ENCODE measurements at places on chromosomes 13 and 19.

- no peak for DNase-seq
These were observed 133.4 kb upstream of the FNDC3A start for GRCh38 chr13:48842316-48842715.

DNA sequence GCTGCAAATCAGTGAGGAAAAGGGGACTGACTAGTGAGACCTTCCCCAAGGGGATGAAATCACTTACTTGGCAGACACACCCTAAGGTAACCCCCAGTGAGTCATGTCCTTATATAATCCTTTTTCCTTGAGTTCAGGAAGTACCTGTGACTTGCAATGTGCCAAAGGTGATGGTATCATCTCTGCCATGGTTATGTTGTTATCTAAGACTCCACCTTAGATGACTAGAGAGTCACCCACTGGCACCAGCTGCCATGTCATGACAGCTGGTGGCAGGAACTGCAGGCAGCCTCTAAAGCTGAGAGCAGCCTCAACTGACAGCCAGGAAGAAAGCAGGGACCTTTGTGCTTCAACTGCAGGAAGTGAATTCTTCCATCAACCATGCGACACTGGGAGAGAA is 12.5 kb downstream of the PBX4 start:
- no peak for DNase-seq

DNA sequence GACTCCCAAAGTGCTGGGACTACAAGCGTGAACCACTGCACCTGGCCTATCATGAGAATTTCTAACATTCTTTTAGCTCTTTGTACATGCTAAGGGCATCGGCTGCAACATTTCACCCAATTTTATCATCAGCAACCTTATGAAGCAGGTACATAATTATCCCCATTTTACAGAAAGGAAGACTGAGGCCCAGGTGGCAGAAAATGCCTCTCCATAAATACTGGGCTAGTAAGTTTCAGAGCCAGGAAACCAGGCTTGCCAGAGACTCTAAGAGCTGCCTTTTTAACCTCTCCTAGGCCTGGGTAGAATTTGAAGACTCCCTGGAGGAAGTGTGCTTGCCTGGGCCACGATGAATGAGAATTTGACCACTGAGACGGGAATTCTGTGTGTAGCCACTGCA is 2.2 kb downstream of the ERCC2 start:
- DNase-seq: no peak

- DNase-seq: peak; percentile 63
These were observed 35.4 kb upstream of the MAP3K10 start for GRCh38 chr19:40155749-40156265.

DNA sequence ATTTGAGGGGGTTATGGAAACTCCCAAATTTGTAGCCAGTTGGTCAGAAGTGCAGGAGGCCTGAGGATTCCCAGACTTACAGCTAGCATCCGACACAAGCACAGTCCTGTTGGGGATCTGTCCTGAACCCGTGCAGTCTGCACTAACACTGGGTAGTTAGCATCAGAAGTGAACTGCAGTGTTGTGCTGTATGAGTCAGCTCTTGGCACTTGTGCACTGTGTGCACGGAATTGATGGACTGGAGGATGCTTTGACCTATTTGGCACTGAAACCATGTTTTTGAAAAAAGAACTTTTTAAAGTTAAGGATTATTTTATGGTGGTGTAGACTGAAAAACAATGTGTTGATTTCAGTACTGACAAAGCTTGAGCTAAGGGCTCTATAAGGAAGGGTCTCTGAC is 279.0 kb downstream of the NHLRC3 start:
- no peak for DNase-seq

Measured in ACHN (cell line).